ENCODE measurements at places on chromosomes 12 and 14. TPM values are rescaled to one million over a fixed set of nuclear protein-coding genes. Genes with fewer than 3 reads are reported as not detected.

Gene GSKIP
- 30.7 TPM for total RNA-seq

Gene MYF6
- not detected for total RNA-seq

Gene OTOGL
- 0.81 TPM for total RNA-seq

Gene ASCL1
- total RNA-seq, result not detected

Gene RNU4-1
- under 0.01 TPM for total RNA-seq

Gene SDR9C7
- not detected for total RNA-seq

Gene RPS26
- total RNA-seq, result 3,746 TPM

Gene TMEM117
- total RNA-seq, result 21.4 TPM

Gene NPC2
- 228 TPM for total RNA-seq

Gene TMEM229B
- total RNA-seq, result 16.4 TPM

Gene CLBA1
- 3.3 TPM for total RNA-seq

Gene RTN1
- total RNA-seq, result 25.7 TPM

Gene LMNTD1
- not detected for total RNA-seq

Gene KCNH5
- 0.36 TPM for total RNA-seq
